ENCODE measurements at places on chromosomes 5 and 9. TPM values are rescaled to one million over a fixed set of nuclear protein-coding genes. Genes with fewer than 3 reads are reported as not detected.

DNA sequence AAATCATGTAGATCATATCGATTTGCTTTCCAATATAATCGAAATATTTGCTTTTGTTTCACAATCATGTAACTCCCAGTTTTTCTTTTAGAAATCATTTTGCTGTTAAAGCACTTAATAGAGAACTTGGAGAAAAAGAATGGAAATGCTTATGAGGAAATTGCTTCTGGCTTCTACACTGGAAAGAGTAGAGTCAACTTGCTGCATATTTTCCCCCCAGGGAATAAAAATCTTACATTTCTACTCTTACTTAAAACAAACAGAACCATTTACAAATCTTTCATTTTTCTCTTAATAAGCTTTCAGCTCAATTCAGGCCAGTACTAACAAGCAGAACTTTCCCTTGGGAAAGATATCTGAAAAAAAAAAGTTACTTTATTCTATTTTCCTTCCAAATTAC lies 312.0 kb downstream of the CHSY3 start:
- DNase-seq, result no peak

- DNase-seq, result no peak
These were observed 94.9 kb upstream of the NR4A3 start for GRCh38 chr9:99726758-99727157.

- no peak for DNase-seq
These were observed 377.1 kb downstream of the SPOCK1 start for GRCh38 chr5:137122075-137122474.

- DNase-seq, result no peak
These were observed 55.5 kb downstream of the GALNT12 start for GRCh38 chr9:98862936-98863335.

DNA sequence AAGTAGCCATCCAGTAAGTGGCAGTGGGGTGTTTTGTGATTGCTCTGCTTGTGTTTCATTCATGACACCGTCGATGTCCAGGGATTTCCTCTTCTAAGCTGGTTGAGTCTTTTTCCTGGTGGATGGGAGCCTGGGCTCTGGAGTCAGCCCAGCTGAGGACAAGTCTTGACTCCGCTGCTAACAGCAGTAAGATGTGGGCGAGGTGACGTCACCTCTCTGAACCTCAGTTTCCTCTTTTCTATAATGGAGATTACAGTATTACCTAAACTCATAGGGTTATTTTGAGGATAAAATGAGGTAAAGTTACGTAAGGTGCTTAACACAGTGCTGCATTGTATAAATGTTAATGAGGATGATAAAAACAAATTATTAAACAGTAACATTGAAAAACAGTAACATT lies 21.3 kb downstream of the FGF1 start:
- DNase-seq, result no peak

DNA sequence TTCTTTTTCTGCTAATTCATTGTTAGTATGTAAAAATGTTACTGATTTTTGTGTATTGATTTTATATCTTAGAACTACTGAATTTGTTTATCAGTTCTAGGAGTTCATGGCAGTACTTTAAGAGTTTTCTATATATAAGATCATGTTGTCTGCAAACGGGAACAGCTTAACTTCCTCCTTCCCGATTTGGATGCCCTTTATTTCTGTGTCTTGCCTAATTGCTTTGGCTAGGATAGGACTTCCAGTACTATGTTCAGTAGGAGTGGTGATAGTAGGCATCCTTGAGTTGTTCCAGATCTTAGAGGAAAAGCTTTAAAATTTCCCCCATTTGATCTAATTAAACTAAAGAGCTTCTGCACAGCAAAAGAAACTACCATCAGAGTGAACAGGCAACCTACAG lies 20.1 kb downstream of the RCL1 start:
- no peak for DNase-seq

DNA sequence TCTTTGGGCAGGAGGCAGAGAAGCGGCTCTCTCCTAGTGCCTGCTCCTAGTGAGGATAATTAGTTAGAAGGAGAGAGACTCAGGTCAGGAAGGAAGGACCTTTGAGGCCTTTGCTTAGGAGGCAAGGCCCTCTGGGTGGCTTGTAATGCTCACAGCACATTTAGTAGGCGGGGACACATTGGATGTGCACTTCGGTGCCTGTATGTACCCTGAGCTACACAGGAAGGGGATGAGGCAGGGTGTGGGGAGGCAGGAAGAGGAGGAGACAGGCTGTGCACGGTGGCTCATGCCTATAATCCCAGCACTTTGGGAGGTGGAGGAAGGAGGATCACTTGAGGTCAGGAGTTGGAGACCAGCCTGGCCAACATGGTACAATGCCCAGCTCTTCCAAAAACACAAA lies 7.2 kb upstream of the LCN2 start:
- DNase-seq, result no peak

- DNase-seq, result no peak
These were observed 3.3 kb downstream of the MEF2C start for GRCh38 chr5:88879724-88880123.

- DNase-seq, result no peak
These were observed 158.3 kb downstream of the KCTD16 start for GRCh38 chr5:144328980-144329379.

DNA sequence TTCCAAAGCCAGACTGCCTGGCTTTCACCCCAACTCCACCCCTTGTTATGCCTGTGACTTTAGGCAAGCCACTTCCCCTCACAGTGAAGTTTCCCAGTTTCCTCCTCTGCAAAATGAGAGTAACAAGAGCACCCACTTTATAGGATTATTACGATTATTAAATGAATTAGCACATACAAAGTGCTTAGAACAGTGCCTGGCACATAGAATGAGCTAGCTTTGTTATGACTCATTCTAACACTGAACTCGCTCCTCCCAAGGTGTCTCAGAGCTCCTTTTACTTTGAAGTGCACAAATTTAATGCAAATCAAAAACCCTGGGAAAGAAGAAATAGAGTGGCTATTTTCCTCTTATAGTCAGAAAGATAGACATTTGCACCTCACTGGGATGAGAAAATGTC lies 34.3 kb downstream of the DNAH5 start:
- no peak for DNase-seq

GRCh38 chr9:130301483-130302286 lies 36.1 kb downstream of the HMCN2 start:
- DNase-seq, result no peak

GRCh38 chr5:79259383-79259782 lies 23.5 kb downstream of the JMY start:
- no peak for DNase-seq

- DNase-seq, result no peak
These were observed 110.4 kb downstream of the FBXO4 start for GRCh38 chr5:42035526-42035925.

DNA sequence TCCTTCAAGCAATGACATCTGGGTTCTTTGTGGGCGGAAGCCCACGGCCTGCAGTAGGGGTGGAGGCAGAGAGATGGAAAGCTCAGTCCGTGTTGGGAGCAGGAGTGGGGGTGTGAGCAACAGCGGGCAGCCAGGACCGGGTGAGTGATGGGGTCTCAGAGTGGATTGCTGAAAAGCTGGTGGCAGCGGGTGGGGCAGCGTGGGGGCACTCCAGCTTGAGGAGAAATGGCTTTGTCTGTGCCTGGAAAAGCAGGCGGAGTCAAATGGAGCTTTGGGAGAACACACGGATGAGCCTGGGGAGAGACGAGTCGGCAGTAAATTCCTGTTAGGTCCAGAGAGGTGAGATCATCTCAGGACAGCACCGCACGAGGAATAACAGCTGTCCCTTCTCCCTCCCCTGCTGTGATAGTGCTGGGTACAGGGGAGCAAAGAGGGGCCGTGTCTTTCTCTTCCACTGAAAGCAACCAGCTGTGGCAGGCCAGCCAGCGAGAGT lies 42.1 kb downstream of the CACNA1B start:
- DNase-seq, result no peak

DNA sequence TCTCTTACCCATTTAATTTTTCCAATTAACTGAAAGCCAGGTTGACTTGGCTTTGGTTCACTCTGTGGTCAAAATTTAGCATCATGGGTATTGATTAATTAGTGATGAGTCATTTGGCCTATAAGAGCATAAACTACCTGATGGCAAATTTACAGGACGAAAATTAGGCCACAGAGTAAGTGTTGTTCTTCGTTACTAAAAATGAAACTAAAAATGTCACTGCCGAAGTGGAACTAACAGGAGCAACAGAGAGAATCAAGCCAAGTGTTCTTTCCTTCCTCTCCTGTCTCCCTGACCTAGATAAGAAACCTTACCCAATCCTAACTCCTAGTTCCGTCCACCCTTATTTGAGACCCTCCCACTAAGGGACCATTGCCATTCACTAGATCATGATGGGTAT lies 176.9 kb downstream of the RAB3C start:
- no peak for DNase-seq

GRCh38 chr9:5529683-5530221 lies 19.4 kb downstream of the PDCD1LG2 start:
- DNase-seq, result no peak

GRCh38 chr9:6609497-6610016 lies 36.0 kb downstream of the GLDC start:
- DNase-seq, result no peak

DNA sequence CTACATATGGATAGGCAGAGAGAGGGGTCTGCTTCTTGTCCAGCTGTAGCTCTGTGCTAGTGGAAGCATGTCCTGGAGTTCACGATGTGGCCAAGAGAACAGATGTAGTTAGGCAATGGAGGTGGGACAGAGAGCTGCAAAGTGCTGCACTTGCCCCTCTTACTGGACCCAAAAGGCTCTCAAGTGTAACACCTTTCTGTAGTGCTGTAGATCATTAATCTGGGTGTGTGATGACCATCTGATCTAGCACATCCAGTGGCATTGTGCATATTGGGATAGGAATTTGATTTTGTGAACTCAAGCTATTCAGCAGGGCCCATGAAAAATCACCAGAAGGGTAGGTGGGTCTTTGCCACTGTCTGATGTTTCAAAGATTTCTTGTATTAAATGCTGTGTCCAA lies 151.4 kb downstream of the KDM4C start:
- DNase-seq, result no peak

- DNase-seq, result no peak
These were observed 9.9 kb upstream of the ANGPTL2 start for GRCh38 chr9:127132375-127132774.

GRCh38 chr9:87615547-87616148 lies 110.3 kb upstream of the CTSL start:
- no peak for DNase-seq

- DNase-seq, result no peak
These were observed 82.1 kb downstream of the PHAX start for GRCh38 chr5:126682856-126683255.

DNA sequence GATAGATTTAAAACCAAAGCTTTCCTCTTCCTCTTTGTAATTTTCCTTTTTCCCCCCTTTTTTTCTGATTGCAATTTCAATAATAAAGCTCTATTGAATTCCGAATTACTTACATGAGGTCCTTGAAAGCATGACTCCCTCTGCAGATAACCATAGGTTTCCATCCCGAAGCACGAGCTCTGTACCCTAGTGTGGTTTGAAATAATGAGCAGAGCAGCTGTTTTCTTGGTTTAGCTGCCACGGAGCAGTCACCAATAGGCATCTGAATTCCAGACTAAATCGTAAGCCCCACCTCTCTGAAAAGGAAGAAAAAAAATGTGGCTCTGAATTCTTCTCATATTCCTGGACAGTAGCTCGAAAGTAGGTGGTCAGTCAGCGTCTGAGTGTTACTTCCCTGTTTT lies 18.5 kb upstream of the GNE start:
- no peak for DNase-seq

- no peak for DNase-seq
These were observed 1.1 kb downstream of the PTGER4 start for GRCh38 chr5:40680741-40681362.

GRCh38 chr5:120848883-120849282 lies 384.8 kb downstream of the PRR16 start:
- DNase-seq, result no peak

GRCh38 chr5:1463326-1464095 lies 18.3 kb upstream of the SLC6A3 start:
- DNase-seq, result no peak

GRCh38 chr5:156356238-156356637 lies 29.3 kb downstream of the SGCD start:
- no peak for DNase-seq

DNA sequence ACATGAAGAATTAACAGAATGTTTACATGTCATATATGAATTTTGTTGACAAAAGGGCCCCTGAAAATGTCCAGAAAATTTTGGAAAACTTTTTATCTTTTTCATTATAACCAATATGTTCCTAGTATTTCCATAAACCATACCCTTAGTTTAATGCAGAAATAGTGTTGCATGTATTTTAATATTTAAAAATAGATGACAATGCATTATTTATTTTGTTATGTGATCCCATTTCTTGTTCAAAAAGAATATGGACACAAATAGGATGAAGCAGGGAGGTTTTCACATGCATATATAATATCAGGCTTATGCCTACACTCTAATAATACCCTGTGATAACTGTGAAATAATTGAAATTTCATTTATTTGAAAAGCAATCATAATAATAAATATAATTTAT lies 500.5 kb downstream of the CDH18 start:
- no peak for DNase-seq

- no peak for DNase-seq
These were observed 28.5 kb upstream of the LRRC70 start for GRCh38 chr5:62550103-62550502.

- DNase-seq, result no peak
These were observed 29.7 kb downstream of the ANXA6 start for GRCh38 chr5:151127926-151128325.

The CDH10 gene
- total RNA-seq, result 8.6 TPM

The PRLR gene
- not detected for total RNA-seq

The TRAF1 gene
- 0.87 TPM for total RNA-seq

The SNX18 gene
- 12.6 TPM for total RNA-seq

The SMIM32 gene
- not detected for total RNA-seq

The RNF180 gene
- total RNA-seq, result 2.8 TPM

The LOX gene
- total RNA-seq, result 0.30 TPM

The DRD1 gene
- not detected for total RNA-seq

The GPR21 gene
- total RNA-seq, result 0.49 TPM

The C9 gene
- total RNA-seq, result not detected

The DPYSL3 gene
- total RNA-seq, result 12.4 TPM

The ANKRD31 gene
- 0.14 TPM for total RNA-seq

The ACO1 gene
- total RNA-seq, result 20.3 TPM

The PRRC1 gene
- 48.4 TPM for total RNA-seq

The DND1 gene
- 0.77 TPM for total RNA-seq
